ENCODE measurements at places on chromosomes 12 and 14.

DNA sequence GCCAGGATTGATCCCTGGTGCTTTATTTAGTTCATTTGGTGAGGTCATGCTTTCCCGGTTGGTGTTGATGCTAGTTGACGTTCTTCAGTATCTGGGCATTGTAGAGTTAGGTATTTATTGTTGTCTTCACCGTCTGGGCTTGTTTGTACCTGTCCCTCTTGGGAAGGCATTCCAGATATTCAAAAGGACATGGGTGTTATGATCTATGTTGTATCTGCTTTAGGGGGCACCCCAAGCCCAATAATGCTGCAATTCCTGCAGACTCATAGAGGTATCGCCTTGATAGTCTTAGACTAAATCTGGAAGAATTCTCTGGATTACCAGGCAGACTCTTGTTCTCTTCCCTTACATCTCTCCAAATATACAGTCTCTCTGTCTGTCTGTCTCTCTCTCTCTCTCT, 42.1 kb downstream of the AK7 start:
- DNase-seq = no peak

DNA sequence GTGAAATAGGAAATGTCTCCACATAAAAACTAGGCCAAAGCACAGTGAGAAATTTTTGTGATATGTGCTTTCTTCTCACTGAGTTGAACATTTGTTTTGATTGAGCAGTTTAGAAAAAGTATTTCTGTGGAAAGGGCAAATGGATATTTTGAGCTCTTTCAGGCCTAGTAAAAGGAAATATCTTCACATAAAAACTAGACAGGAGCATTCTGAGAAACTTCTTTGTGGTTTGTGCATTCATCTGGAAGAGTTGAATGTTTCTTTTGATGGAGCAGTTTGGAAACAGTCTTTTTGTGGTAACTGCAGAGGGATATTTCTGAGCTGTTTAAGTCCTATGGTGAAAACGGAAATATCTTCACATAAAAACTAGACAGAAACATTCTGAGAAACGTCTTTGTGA, 582.7 kb upstream of the ALG10B start:
- no peak for DNase-seq

DNA sequence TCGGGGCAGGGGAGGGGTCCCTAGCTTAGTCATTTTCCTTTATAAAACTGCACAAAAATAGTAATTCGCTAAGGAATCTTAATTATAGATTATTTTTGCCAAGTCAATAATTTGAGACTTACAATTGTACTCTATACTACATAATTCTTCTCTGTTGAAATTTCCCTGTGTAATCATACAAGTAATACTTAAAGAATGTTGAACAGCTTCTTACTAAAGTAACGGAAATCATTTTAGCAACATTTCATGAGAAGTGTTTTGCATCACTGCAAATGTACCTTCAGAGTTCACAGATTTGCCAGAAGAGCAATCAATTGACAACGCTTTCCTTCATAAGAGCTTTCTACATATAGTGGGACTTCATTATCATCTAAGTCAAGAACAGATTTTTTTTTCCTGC, 7.9 kb upstream of the GNG2 start:
- DNase-seq = no peak

GRCh38 chr14:74038020-74038859, 19.1 kb downstream of the BBOF1 start:
- DNase-seq = peak; percentile 71

- no peak for DNase-seq
Observed at GRCh38 chr14:79395061-79395460, 816.2 kb downstream of the DIO2 start.

GRCh38 chr12:72082986-72083820, 144.6 kb downstream of the TPH2 start:
- DNase-seq = no peak

- no peak for DNase-seq
Observed at GRCh38 chr12:20319366-20319765, 49.0 kb upstream of the PDE3A start.

DNA sequence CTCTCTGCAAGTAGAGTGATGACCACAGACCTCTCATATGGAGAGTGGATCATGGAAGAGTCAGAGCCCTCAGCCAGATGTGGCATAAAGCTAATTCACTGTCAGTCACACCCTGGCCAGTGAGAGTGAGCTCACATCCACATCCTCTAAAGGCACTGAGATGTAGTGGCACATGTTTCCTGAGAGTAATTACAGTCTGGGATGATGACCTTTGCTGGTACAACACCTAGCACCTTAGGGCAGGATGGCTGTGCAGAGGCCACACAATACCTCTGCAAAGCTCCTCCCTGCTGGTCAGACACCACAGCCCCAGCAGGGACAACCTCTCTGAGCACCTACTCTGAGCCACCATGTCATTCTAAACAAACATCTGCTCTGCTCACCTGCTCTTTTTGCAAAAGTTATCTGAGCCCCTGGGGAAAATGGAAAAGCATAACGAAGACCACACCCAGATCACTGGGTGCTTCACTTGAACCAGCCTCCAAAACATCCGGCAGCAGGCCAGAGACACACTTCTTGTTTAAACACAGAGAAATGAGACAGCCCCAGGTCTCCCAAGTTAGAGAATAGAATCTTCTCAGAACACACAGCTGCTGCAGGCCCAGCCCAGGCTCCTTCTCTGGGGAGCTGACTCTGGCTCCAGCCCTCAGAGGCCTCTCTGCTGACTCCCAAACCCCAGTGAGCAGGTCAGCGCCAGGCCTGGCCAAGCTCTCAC, 30.3 kb downstream of the PITPNM2 start:
- no peak for DNase-seq

DNA sequence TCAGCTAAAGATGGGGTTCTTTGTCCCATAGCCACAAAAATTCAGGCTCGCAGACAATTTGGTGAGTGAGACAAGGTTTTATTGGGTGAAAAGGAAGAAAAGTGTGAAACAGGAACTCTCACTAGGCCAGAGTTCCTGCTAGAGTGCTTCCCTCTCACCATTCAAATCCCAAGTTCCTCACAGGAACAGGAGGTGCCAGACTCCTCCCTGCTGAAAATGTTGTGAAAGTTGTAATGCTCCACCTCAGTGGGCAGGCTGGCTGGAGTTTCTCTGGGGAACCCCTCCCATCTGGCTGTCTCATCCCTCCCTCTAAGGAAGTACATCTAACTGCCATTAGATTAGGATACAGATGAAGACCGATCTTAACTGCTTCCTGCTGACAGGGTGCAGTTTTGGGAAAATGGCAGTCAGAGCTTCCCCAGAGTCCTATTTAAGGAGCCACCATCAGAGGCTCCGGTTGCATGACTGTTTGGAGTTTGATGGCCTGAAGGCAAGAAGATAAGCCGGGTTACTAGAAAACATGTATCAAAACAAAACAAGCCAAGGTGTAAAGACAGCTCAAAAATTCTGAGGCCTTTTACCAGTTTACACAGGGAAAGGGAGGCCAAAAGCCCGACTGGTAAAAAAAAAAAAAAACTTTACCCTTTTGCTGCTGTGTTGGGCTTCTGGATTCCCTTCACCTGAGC, 127.6 kb downstream of the FSCB start:
- DNase-seq = no peak

GRCh38 chr12:54666008-54666407, 17.8 kb upstream of the DCD start:
- no peak for DNase-seq

DNA sequence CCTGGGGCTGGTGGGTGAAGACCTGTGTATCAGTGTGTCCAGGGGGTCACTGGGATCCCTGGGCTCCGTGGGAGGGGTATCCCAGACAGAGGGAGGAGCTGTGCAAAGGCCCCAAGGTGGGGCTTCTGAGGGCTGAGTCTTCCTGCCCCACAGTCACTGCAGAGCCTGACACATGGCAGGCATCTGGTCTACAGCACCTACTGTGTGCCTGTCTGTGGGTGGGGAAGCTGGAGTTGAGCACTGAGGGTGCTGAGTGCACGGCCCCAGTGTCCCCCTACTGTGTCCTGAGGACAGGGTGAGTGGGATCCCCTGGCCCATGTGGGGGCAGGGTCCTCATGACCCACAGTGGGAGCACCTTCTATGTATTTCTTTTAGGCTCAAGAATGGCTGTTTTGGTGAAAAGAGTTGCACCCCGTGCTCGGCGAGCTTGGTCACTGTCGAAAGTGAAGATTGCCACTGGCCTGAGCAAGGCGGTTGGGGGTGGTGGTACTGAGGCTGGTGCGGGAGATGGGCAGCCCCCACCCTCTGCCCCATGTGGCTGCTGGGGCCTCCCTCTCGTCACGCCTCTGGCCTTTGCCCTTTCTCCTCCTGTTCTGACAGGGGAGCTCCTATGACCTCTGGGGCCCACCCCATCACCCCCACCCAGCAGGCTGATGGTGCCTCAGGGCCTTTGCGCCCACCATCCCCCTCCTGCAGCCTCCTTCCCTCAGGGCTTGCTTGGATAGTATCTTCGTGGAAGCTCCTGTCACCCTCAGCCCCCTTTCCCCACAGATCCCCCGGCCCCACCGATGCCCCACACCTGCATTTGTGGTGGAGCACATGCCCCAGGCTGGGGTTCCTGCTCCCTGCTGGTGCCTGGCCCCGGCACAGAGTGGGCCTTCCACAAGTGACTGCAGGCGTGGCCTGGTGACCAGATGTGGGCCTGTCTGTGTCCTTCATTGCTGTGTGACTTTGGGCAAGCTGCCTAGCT, 55.8 kb downstream of the BEGAIN start:
- DNase-seq = no peak

DNA sequence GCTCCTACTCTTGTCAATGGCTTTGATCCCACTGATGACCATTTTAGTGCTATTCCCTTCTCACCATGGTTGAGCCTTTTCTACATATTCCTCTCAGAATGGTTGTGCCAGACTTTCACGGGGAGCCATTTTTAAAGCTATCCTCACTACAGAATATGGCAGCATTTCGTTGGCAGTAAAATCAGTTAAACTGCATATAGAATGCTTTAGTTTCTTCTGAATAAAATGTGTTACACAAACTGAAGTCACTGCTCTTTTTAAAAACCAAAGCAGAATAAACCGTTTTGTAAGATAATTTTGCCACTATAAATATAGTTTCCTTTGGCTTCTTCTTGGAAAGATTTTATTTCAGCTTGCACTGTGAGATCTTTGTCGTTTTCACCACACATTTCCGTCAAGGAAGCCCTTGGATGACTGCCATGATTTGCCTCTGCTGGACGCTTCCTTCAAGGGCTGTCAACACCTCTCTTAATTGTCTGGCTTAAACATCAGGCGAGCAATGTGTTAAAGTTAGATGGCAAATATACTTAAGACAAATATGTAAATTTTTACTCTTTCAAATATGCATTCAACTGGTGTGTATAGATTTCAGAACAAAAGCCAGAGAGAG, 624.2 kb downstream of the DIO2 start:
- DNase-seq = no peak

- DNase-seq = no peak
Observed at GRCh38 chr12:52434081-52434733, at the start of gene KRT75. KRT75 (minus strand) TSS chr12:52434371; CDS start chr12:52434304, 67 bp downstream.

GRCh38 chr14:35268946-35269345, 23.2 kb upstream of the PSMA6 start:
- DNase-seq = no peak

DNA sequence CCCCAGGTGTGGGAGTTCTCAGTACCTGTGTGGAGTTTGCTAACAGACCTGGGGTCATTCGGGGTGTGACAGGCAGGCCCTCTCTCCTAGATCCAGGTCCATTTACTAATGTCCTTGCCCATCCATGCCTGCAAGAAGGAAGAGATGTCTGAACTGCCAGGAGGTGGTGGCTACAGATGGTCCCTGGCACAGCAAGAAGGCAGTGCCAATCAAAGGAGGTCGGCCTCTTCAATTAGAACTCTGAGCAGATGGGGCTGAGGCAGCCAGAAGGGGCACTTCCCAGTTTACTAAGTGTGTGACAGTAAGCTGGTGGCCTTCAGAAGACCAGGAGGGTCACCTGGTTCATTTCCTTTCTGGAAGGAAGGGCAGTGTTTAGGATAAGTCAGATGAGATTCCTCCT, 202.5 kb downstream of the CACNA1C start:
- DNase-seq = no peak

- DNase-seq = no peak
Observed at GRCh38 chr14:22898302-22899090, 15.5 kb downstream of the REM2 start.

DNA sequence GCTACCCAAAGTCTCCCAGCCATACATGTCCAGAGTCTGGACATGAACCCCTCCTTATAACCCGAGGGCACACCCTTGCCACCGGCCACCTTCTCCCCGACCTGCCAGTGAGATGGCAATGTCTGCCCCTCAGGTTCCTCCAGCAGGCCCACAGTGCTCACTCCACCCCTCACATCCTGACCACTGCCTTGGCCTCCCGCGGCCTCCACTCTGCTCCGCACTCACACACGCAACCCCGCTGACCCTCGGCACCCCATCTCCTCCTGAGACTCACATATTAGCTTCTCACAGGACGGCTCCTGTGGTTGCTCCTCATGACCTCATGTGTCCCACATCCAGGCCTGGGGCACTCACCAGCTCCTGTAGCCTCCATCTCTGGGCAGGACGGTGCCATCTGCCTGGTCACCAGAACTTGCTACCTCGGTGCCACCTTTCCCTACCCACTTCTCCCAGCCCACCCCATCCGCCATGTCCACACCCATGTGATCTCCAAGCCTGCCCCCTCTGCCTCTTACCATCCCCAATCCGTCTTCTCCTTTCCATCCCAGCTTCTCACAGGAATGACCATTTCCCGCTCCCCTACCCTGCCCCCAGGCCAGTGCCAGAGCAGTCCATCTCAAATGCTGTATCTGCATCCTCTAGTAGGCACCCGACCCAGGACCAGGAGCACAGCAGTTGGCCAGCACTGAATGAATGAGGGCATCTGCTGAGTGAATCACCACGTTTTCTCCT, 198.6 kb upstream of the DIO3 start:
- DNase-seq = no peak

DNA sequence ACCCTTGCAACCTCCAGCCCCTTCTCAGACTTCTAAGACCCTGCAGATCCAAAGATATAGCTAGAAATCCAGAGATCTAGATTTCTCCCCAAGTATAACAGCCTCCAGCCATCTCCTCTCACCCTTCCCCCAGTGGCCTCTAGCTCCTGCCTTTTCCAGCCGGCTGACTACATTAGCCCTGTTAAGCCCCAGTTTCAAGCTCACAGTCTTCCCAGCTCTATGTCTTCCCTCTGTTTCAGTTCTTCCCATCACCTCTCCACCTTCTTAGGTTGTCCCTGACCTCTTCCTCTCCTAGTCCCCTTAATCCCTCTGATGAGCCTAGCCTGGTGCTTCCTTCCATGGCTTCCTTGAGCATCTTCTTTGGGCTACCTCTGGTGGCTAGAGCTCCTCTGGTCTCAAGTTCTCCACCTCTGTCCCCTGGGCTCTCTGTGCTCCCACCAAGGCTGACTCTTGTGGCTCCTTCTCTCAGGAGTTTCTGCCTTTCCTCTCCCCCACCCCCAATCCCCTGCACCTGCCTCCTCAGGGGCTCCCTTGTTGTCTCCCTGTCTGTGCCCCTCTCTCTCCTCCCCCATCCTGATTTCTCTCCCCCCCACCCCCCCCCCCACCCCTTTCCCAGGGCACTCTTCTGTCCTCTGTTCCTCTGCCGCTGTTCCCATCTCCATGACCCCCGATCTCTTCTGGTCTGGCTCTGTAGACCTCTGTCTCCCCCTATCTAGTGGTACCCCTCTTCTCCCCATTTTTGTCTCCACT, 816 bp upstream of the GDF11 start:
- no peak for DNase-seq

DNA sequence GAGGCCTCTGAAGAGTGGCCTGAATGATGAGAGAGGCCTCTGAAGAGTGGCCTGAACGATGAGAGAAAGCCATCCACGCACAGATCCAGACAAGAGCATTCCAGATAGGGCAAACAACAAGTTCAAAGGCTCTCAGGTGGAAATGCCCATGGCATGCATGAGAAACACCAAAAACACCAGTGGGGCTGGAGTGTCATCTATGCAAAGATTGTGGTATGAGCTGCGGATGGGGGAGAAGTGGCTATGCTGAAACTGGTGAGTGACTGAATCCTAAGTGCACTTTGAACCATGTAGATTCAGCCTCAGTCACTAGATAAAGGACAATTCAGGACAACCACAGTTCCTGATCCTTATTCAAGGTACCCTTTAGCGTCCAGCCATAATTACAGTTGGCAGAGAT, 79.4 kb upstream of the GZMB start:
- DNase-seq = no peak
